NCI-H187 (cell line): ENCODE measurements at places on chromosomes 12 and 14.

- DNase-seq: no peak
Observed at GRCh38 chr14:76651410-76652055, 109.7 kb upstream of the VASH1 start.

DNA sequence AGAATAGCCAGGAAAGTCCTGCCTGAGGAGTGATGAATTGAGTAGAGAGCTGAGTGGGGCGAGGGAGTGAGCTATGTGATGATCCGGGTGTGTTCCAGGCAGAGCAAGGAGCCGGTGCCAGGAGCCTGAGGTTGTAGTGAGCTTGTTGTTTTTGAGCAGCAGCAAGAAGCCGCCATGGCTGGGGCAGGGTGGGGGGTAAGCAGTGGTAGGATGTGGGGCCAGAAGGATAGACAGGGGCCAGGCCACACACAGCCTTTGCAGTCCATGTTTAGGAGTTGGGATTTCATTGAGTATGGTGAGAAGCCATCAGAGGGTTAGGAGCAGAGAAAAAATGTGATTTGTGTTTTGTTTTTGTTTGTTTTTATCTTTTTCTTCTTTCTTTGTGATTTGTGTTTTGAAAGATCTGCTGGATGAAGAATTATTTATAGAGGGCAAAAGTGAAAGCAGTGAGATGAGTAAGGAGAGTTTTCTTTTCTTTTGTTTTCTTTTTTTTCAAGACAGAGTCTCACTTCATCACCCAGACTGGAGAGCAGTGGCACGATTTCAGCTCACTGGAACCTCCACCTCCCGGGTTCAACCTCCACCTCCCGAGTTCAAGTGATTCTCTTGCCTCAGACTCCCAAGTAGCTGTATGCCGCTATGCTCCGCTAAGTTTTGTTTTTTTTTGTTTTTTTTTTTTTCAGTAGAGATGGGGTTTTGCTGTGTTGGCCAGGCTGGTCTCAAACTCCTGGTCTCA lies 92.3 kb upstream of the BCAT1 start:
- no peak for DNase-seq

DNA sequence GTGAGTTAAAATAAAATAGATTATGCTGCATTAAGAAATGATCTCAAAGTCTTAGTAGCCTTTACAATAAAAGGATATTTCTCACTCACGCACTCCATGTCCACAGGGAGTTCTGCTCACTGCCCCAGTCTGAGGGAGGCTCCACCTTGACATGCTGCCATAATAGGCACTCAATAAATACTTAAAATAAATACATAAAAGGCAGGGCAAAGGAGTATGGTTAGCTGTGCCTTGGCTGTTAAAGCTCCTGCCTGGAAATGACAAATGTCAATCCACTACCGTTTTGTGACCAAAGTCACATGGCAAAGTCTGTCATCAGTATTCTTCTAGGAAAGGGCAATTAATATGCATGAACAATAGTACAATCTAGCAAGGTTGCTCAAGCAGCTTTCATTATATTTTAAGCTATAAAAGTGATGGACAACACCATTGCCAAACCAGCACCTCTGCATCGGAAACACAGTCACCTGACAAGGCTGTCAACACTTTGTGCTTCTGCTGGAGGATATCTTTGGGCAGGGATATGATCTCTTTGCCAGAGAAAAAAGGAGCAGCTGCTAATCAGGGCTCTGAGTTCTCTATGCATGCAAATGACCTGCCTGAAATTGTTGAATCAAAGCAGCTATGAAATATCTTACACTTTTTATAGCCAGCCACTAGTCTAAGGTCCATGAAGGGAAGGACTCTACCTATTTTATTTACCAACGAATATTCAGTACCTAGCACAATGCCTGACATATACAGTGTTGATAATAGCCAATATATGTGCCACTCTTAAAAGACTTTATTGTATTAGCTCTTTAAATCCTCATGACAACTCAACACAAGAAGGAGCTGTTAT lies 90.1 kb downstream of the PTPRR start:
- DNase-seq: no peak

GRCh38 chr12:4769073-4769472 lies 48.9 kb downstream of the GALNT8 start:
- DNase-seq: no peak

DNA sequence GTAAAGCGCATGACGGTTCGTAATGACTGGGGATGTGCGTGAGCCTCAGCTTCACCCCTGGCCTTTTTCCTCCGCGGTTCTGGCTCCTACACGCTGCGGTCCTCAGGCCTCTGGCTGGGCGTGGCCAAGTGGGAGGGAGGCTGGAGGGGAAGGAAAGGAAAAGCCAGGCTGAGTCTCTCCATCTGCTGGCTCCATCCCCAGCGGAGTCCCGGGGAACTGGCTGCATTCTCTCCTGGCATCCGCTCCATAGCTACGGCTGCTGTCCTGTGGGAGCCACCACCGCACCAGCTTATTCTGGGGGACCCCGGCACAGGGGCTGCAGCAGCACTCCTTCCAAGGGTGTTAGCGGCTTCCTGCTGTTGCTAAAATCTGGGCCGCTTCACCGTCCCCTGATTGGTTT lies 68.2 kb upstream of the SLC24A4 start:
- no peak for DNase-seq

DNA sequence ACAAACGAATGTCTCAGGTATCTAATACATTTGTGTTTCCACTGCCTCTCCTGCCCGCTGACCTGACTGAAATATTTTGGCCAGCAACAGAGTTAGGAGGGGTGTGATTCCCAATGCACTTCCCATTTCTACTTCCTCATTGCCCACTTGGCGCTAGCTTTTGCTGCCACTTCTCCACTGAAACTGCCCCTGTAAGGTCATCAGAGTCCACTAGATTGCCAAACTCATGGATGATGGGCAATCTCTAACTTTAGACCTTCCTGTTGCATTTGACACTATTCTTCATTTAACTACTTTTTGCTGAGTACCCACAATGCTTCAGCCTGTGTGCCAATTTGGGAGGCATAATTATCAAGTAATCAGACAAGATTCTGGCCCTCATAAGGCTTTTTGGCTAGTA lies 40.8 kb downstream of the GPR65 start:
- no peak for DNase-seq

DNA sequence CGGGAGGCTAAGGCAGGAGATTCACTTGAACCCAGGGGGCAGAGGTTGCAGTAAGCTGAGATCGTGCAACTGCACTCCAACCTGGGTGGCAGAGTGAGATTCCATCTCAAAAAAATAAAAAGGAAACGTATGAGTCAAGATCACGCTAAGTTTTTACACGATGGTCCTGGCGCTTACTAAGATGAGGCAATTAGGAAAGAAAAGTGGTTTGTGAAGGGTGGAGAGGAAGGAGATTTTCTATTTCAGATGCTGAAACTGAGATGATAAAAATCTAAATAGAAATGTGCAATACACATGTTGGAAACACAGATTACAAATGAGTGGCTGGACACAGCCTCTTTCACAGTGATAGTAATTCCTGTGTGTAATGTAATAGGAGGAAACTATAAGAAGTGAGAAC lies 63.2 kb downstream of the KDM5A start:
- DNase-seq: no peak

DNA sequence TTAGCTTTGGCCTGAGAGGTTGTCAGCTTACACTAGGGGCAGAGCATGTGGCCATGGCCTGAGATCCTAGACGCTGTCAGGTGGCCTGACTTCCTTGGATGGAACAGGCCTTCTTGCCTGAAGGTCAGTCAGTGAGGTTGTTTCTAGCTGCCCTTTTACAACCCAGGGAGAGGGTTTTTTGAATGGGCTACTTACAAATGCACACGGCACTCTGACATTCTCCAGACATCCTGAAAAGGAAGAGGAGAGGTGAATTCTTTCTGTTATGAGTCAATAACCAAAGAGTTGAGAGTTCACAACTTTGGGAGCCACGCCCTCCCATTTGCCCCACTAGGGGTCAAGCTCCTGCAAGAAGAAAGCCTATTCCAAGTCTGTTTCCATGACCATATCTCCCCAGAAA lies 7.8 kb downstream of the KRT76 start:
- no peak for DNase-seq

GRCh38 chr12:45701296-45701695 lies 28.2 kb upstream of the ARID2 start:
- DNase-seq: no peak

GRCh38 chr14:68695326-68695768 lies 97.5 kb downstream of the ZFP36L1 start:
- no peak for DNase-seq

GRCh38 chr12:103455020-103455763 lies 40.6 kb downstream of the C12orf42 start:
- no peak for DNase-seq

DNA sequence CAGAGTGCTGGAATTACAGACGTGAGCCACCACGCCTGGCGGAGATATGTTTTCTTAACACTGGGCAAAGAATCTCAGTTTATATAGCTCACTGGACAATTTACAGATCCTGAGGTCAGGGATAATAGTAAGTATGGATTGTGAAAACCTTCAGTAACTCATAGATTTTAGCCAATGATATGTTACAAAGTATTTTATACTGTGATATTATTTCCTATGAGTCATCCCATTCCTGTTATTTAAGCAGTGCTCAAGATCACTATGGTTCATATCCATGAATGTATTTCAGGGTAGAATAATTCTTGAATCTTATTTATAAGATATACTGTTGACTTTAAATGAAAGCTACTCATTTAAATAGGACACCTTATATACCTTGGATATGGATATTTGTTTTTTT lies 107.2 kb downstream of the RAD51B start:
- DNase-seq: no peak

- DNase-seq: no peak
Observed at GRCh38 chr14:68607867-68608573, 184.8 kb downstream of the ZFP36L1 start.

DNA sequence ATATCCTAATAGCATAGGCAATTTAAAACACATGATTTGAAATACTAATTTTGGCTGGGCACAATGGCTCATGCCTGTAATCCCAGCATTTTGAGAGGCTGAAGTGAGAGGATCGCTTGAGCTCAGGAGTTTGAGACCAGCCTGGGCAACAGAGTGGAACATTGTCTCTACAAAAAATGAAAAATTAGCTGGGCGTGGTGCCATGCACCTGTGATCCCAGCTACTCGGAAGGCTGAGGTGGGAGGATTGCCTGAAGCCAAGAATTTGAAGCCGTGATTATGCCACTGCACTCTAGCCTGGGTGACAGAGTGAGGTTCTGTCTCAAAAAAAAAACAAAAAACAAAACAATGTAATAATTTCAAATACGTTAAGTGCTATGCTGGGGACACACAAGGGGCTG lies 83.3 kb downstream of the SSPN start:
- no peak for DNase-seq

DNA sequence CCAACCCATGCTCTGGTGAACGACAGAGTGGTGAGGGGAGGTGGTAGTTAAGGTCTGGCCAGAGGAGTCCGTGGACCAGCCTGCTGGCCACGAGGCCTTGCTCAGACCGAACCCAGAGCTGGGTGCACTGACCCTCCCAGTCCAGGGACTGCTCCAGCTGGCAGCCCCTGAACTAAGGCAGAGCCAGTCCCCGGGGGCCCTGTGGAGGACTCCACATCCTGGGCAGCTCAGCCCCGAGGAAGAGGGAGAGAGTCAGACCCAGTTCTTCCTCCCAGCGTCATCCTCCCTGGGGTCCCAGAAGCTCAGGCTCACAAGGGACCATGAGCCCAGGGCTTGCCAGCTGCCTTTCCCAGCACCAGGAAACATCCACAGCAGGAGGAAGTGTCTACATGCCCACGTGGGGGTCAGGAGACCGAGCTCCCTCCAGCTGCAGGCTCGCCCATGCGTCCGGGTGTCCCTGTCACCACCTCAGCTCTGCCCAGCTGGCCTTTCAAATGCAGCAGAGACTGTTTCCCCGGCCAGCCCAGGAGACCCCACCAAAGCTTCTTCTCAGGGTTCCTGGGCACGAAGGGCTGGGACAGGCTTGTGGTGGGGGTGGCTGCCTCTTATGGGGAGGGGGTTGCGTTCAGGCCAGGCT lies 194.4 kb downstream of the KIF26A start:
- DNase-seq: no peak

DNA sequence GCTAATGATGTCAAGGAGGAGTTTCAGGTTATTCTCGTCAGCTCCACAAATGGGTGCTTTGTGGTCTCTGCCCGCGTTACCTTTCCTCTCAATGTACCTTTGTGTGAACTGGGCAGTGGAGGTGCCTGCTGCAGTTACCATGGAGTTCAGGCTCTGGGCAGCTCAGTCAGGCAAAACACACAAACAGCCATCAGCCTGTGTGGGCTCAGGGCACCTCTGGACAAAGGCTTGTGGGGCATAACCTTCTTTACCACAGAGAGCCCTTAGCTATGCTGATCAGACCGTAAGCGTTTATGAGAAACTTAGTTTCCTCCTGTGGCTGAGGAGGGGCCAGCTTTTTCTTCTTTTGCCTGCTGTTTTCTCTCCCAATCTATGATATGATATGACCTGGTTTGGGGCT lies 16.7 kb upstream of the PAPLN start:
- DNase-seq: no peak

DNA sequence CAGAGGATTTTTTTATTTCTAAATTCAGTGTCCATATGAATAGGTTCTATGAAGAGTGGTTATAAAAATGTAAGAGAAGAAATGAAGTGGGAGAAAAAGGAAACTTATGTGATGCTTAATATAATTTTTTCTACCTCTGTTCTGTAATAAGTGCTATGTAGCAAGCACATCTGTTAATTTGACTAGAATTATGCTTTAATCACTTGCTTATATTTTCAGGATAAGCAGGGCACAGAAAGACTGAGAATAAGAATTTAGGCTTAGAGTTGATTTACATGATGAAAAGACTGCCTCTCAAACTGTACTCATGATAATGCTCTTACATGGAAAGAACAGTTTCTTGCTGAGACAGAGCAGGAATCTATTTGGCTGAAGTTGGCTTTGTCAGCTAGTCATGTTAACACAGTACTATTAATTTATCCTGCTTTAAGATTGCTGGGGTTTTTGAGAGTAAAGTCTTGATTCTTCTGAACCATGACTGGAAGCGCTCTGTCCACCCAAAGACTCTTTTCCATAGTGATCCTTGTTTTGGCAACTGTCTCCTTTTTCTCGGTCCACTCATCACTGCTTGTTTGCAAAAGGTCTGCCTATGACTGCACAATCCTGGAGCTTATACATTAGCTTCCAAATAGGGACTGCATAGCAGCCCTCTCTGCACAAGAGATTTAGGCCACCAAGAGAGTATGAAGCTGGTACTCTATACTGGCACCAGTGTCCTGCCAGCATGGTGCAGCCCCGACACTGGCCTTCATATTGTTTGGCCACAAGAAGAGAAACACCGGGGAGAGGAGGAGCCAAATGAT lies 98.8 kb downstream of the AKAP6 start:
- DNase-seq: no peak

GRCh38 chr12:124893792-124894516 lies 20.5 kb downstream of the UBC start:
- DNase-seq: no peak

- DNase-seq: no peak
Observed at GRCh38 chr12:53230108-53230845, 1.7 kb downstream of the RARG start.
